ENCODE measurements at places on chromosomes 2 and 18.

- DNase-seq, result peak; percentile 20
Measured at GRCh38 chr18:79797518-79798345, at the start of gene KCNG2. Gene KCNG2 (plus strand): TSS chr18:79797938. CDS start chr18:79863668, 65,730 bp downstream.

DNA sequence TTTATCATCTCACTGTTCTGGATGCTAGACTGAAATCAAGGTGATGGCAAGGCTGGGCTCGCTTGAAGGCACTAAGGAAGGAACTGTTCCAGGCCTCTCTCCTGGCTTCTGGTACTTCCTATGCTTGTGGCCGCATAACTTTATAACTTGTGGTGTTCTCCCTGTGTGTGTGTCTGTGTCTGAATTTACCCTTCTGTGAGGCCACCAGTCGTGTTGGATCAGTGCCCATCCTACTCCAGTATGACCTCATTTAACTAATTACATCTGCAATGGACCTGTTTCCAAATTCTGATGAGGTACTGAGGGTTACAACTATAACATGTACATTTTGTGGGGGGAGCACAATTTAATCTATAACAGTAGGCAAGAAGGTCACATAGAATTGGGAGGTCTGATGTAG, 41.6 kb downstream of the LYPD6B start:
- no peak for DNase-seq

DNA sequence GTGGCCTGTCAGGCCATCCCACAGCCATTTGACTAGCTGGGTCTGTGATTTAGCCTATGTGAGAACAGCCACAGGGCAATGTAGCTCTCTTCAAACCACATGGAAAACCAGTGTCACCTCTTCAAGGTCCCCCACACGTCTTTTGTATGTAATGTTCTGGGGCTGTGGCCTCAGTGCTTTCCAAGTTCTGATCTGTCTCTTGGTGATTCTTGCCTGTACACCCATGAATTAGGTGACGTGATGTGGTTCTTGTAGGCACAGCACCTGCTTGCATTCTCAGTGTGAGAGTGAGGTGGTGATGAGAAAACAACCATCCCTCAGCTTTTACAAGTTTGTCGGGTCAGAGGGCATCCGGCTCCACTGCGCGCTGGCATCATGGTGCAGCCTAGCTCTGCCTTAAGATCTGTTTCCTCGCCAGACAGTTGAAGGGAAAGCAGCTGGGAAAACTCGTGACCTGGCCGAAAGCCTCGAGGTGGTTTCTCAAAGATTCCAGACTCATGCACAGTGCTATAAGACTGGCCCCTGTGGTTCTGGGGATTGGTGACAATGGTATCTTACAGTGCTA, 125.8 kb downstream of the TANC1 start:
- DNase-seq, result no peak

GRCh38 chr2:205733648-205734047, 51.3 kb downstream of the NRP2 start:
- DNase-seq, result peak; percentile 52

- DNase-seq, result no peak
Measured at GRCh38 chr2:27857417-27858172, 32.6 kb downstream of the RBKS start.

- no peak for DNase-seq
Measured at GRCh38 chr2:65608916-65609315, 176.5 kb upstream of the SPRED2 start.

- DNase-seq, result no peak
Measured at GRCh38 chr2:233525791-233526190, 40.8 kb downstream of the USP40 start.

- no peak for DNase-seq
Measured at GRCh38 chr2:145740302-145740701, 1220.4 kb upstream of the ZEB2 start.

- DNase-seq, result no peak
Measured at GRCh38 chr2:82001614-82002013, 1697.1 kb upstream of the LRRTM1 start.

DNA sequence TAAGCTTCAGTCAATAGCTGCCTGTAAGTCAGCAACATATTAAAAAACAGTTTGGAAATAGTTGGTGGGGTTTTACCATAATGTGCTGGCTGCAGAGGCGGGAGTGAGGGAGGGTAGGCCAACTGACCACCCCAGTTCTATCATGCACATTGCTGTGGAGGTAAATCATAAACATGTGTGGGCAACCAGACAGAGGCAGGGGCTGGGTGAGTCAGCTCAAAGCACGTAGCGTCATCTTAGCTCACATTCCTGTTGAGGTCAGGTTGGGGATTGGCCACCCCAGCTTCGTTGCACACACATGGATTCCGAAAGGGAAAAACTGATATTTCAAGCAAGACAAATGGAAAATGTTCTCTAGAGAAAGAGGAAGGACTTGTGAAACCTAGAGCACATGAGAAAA, 19.5 kb downstream of the GPR45 start:
- no peak for DNase-seq

- DNase-seq, result no peak
Measured at GRCh38 chr2:215410932-215411285, 25.0 kb downstream of the FN1 start.

All from BE2C (cell line).